ENCODE measurements at places on chromosomes 2 and 18.

DNA sequence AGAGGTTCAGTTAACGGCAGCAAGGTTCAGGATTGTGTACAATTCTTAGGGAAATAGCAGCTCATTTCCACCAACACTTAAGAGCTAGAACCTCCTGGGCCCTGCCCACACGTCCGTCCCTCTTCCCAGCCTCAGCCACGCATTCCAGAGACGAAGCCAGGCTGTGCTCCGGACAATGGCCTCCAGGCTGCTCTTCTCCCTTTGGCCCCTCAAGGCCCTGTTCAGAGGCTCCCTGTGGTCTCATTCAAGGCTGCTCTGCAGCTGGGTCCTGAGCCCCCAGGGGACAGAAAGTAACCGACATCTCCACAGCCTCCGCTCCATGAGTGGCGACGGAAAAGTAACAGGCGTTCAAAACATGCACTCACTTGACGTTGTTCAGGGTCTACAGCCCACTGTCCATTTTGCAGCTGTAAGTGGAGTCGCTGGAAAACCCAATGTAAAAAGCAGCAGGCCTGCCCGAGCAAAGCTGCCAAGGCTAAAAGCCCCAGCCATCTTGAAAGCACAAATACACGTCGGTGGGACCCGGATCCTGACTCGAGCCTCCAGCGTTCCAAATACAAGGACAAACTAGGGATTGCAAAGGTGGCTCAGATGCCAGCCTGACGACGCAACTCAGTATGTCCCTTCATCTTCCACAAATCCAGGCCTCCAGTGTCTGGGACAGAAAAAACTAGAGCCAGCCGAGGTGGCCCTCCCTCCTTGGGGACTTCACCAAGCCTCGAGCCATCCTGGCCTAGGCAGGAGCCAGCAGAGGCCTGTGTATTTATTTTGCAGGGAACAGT, 76.9 kb downstream of the NDUFA10 start:
- no peak for DNase-seq

DNA sequence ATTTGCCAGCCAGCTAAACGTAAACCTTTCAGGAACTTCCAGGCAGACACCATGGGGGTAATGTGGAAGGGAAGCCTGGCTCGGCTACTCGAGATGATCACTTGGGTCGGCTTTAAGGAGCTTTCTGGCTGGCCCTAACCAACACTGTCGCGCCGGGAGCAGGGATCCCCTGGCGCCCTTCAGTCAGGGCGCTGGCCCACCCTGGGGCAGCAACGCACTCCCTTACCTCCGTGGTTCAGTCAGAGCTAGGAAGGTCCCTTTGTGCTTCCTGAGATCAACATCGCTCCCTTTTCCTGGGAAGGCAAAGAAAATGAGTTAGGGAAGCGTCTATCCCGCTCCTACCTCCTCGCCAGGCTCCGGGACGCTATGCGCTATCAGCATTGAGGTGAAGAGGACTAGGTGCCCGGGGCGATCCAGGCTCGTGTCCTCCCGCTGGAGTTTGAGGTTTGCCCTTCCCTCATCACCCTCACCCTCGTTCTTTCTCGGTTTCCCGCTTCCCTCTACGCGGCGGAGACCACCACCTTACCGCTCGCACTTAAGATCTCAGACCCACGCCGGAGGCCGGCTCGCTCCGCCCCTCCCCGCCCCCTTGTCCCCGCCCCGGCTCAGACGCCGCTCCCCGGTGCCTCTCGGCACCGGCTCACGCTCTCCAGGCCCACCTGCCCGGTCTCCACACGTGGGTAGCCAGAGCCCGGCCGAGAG, 449 bp upstream of the ATRAID start:
- DNase-seq: no peak

DNA sequence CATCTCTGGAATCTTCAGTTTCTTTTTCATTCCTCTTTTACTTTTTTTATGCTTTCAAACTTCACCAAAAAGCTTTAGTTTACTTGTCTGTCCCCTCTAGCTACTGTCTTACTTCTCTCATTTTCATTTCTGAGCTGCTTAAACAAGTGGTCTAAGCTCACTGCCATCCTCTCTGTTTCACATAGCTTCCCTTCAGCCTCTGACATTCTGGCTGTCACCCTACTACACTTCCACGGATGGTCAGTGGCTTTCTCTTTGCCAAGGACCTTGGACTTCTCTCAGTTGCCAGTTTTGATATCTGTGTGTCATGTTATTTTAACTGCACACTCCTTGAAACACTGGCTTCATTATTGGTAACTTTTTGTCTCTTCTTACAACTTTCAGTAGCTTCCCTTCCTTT, 176.1 kb downstream of the IKZF2 start:
- no peak for DNase-seq

DNA sequence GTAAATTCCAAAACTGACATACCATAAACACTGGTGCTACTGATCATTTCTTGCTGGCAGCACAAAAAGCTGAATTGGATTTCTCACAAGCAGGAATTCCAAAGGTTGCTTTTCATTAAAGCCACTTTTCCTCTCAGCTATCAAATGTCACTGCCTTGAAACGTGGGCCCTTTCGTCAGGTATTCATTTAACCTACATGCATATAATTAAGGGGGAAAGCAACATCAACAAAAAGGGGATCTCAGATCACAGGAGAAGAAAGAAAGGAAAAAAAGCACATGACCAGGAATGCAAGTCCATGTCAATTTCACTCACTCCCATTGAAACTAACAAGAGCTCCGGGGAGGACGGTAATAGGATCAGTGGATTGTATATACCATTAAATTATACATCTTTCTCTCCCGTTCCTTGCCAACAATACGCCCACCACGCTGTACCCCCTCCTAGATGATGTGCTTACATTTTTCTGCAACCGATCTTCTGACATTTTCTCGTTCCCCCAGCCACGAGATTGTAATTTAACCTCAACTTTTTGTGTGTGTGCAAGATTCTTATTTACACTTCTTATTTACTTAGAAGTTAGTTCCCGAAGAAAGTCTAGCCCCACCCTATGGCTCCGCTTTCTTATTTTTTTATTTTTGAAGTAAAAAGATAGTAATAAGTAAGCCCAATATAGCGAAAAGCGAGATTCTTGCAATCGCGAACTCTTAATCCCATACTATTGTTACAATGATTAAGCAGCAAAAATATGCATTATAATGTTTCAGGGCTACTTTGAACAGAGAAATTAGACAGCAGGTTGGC, 725 bp downstream of the FIGN start:
- DNase-seq: no peak

- DNase-seq: no peak
Observed at GRCh38 chr2:3034856-3035255, 342.8 kb downstream of the EIPR1 start.

DNA sequence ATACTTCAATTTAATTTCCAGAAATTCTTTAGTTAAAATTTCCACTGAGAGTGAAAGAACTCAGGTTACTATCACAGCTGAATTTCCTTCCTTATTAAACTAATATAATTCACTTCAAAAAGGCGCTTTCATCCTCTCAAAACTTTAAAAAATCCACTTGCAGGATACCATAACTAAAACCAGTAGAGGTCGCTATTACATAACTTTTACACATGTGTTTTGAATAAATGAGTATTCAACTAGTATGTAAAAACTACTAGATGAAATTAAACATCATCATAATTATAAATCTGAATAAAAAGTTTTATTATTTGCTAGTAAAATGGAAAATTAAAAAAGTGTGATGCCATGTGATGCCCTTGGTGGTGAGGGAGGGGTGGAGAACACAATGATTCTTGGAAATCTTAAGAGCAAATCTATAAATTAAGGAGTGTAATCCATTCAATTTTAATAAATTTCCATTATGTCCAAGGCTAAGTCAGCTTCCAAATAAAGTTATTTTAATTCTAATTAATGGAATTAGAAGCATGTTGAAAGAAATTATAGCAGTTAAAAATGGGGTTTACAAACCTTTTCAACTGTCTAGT, 61.4 kb downstream of the SOS1 start:
- DNase-seq: peak; percentile 64

DNA sequence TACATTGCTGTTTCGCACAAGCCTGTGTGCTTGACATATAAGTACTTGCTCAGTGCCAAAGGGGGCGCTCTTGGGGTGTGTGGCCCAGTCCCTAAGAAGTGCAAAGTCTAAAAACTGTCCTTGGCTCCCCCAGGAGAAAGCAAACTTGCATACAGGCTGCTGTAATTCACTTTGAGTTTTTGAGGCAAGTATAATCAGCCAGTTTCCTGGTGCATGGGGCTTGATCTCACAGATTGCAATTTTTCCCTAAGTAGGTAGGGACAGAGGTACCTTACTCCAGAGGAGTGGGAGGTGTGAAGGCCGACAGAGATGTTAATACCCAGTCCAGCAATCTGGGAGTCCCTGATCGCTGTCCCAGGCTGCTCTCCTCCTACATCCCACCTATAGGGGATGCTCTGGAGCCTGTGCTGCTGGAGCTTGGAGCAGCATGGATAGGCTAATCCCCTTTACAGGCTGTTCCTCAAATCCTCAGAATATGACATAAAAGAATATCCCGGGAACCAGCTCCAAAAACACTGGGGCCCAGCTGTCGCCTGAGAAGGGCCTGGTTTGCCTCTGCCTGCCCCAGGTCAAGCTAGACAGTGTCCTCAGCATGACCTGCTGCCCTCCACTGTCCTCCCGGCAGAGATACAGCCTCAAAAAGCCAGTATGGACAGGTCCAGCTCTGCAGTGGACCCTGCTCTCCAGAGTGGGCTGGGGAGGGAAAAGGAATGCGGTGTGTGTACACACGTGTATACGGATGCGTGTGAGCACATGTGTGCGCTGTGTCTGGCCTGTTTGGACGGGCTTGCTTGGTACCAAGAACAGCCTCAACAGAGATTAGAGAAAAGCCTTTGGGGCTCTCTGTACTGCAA, 136.5 kb upstream of the HAAO start:
- no peak for DNase-seq

GRCh38 chr2:210440206-210440605, 36.4 kb downstream of the LANCL1 start:
- no peak for DNase-seq

- DNase-seq: no peak
Observed at GRCh38 chr2:208807756-208808155, 401.2 kb downstream of the PTH2R start.

- no peak for DNase-seq
Observed at GRCh38 chr2:22812065-22812680, 572.8 kb upstream of the KLHL29 start.

- DNase-seq: no peak
Observed at GRCh38 chr18:21672521-21673267, 31.9 kb downstream of the ABHD3 start.

DNA sequence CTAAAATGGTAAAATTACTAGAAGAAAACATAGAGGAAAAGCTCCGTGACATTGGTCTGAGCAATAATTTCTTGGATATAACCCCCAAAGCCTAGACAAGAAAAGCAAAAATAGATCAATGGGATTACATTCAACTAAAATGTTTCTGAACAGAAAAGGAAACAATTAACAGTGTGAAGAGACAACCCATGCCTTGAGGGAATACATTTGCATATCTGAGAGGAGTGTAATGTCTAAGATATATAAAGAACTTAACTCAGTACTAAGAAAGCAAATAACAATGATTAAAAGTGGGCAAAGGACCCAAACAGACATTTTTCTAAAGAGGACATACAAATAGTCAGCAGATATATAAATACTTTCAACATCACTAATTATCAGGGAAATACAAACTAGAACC, 206.2 kb downstream of the VAPA start:
- no peak for DNase-seq

DNA sequence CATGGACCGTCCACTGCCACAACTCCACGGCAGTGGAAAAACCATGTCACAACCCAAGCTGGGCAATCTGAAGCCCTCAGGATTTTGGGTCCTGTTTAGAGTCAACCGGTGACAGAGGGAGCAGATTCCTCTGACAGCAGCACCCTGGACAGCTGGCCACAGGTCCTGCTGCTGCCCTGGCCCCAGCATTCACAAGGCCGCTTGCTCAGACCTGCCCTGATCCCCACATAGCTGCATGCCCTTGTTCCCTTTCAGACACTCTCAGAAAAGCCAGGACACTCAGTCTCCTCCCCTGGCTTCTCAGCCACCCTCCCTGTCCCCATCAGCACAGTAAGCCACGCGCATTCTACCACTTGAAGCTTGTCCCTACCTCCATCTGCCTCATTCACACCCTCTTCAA, 1.6 kb downstream of the COPS9 start:
- DNase-seq: no peak

DNA sequence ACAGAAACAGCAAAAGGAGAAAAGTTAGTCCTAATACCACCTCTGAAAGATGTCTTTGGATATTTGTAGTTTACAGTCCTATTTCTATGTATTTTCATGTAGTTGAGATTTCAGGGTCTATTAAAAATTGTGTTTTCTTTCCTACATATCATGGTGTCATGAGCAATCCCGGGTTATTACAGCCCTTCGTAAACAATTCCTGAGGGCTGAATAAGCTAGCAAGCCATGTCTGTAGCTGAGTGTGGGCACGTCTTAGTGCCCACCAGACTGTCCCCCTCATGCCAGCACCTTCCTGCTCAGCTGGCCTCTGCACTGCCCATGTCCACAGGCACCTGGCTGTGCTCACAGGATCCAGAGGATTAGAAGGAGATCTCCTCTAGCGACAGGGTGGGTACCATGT, 60.6 kb downstream of the CTIF start:
- DNase-seq: no peak

DNA sequence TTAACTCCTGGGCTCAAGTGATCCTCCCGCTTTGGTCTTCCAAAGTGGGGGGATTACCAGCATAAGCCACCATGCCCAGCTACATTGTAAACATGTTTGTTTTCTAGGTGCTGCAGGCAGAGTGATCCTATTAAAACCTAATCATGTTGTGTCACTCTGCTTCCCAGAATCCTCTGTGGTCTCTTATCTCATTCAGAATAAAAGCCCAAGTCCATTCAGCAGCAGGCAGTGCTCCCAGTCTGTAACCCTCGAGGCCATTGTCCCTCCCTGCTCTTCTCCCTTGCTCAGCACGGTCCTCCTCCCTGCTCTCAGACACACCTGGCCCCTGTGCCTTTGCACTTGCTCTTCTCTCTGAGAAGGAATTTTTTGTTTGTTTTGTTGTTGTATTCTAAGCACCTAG, 11.1 kb upstream of the CABYR start:
- no peak for DNase-seq

DNA sequence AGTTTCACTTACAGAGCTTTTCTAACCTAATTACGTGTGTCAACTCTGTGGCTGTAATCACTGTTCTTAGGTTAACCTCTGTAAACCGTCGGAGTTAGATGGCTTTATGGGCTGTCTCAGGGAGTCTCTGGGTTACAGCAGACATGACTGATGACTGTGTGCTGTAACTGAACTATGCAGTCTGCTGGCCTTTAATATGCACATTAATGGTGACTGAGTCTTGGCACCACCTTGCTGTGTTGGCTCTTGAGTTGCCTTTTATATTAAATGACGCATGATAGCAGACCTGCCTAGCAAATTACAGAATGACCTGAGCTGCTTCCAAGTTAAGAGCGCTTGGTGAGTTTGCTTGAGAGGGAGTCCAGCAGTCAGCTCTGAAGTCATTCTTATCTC, 90.1 kb downstream of the ACKR3 start:
- no peak for DNase-seq

GRCh38 chr2:150357770-150358467, 129.5 kb downstream of the RND3 start:
- DNase-seq: no peak

GRCh38 chr18:79186649-79187048, 117.5 kb downstream of the ATP9B start:
- no peak for DNase-seq

GRCh38 chr2:196963043-196963442, 36.5 kb upstream of the PGAP1 start:
- DNase-seq: no peak

- DNase-seq: no peak
Observed at GRCh38 chr18:75656035-75656434, 228.5 kb upstream of the SMIM21 start.
